Suppressor macrophage (primary cell): ENCODE measurements at places on chromosomes 11 and 22.

GRCh38 chr11:135004495-135004894 is 592.5 kb upstream of the B3GAT1 start:
- no peak for DNase-seq

GRCh38 chr11:61406067-61406466 is 13.7 kb downstream of the TMEM216 start:
- no peak for DNase-seq

- DNase-seq, result no peak
These were observed 4.2 kb upstream of the LRFN4 start for GRCh38 chr11:66852466-66853241.

GRCh38 chr11:2305140-2305778 is 3.4 kb downstream of the TSPAN32 start:
- peak; percentile 95 for DNase-seq
